Hippocampal formation (tissue), 2 donors: ENCODE measurements at places on chromosomes 5 and 9.

- no peak for DNase-seq
These were observed 12.9 kb downstream of the TJP2 start for GRCh38 chr9:69186841-69187611.

DNA sequence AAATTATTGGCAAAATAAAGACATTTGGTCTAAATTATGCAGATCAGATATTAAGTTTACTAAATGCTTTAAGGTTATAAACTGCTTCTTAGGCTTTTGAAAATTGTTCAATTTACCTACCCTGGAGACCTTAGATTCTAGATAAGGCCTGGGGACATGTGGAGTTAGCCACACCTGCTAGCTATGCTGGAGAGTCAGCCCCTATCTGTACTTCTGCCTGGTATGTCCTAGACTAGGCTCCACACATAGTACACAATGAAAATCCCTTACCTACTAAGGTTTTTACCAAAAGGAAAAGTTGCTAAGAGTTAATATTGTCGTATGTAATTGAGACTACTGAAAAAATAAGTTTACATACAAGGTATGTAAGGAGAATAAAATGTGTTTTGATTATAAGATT is 49.8 kb upstream of the DMAC1 start:
- no peak for DNase-seq

- DNase-seq = no peak
These were observed 82.1 kb downstream of the DPYSL3 start for GRCh38 chr5:147427521-147428401.

DNA sequence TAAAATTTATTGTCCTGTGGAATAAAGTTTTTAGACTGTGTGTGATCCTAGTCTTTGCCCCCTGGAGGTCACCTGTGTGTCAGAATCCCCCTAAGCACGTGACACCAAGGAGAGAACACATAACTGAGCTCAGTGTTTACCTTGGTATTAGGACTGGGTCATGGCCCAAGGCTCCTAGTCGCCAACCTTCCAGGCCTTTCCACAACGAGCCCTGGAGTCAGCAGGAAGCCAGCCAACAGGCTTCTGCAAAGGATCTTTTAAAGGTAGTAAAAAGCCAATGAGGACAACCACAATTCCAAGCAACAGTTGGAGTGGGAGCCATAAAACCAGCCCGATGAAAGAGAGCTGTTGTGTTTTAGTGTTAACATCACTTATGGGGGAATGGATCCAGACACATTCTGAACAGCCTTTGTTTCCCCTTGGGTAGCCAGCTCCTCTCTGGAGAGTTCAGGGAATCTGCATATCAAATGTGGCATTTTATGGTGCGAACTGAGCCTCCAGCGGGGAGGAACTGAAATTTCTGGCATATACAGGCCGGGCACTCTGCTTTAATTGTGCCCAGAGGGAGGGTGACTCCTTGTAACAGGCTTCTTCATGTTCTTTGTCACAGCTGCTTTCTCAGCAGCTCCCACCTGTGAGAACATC is 239.9 kb downstream of the FSTL4 start:
- DNase-seq = no peak

DNA sequence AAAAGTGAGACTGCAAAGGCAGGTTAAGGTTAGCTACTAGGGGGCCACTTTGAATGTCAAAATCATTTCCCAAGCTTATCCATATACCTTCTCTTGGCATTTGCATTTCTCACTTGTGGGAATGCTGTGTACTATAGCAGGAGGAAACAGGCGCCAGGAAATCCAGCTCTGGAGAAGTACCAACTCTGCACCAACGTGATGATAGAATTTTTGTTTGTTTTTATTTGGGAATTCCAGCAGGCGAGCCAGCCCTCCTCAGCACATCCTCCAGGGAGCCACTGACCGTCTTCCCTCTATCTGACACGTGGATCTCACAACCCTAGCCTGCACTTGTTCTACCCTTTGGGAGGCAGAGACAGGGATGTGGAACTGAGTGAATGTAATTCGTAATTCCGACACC is 318.0 kb downstream of the ACTL7B start:
- no peak for DNase-seq

- no peak for DNase-seq
These were observed 2.8 kb downstream of the PITX1 start for GRCh38 chr5:135030956-135031812.
